ENCODE measurements at places on chromosomes 6 and 20. TPM values are rescaled to one million over a fixed set of nuclear protein-coding genes. Genes with fewer than 3 reads are reported as not detected.

Gene LY6G5C
- total RNA-seq: 3.0 TPM

Gene DEF6
- total RNA-seq: 10.0 TPM

Gene CDSN
- not detected for total RNA-seq

Gene NAA20
- total RNA-seq: 56.5 TPM

Gene TP53INP2
- total RNA-seq: 11.2 TPM

Gene PRSS16
- total RNA-seq: 15.5 TPM

Gene LRRC73
- total RNA-seq: 0.34 TPM

Gene CDYL
- total RNA-seq: 22.8 TPM

GRCh38 chr20:4740774-4741431 is 19.2 kb downstream of the PRND start:
- H3K4me3 ChIP-seq: no peak overlapping the region
- DNase-seq: no peak
- no peaks in the 10 kb centered on the region for H3K27me3 ChIP-seq
- no peak overlapping the region for H3K27ac ChIP-seq
- no peaks in the 10 kb centered on the region for H3K36me3 ChIP-seq

GRCh38 chr20:22807045-22807444 is 222.7 kb upstream of the FOXA2 start:
- no peak overlapping the region for H3K27ac ChIP-seq
- no peak overlapping the region for H3K4me3 ChIP-seq
- no peaks in the 10 kb centered on the region for H3K27me3 ChIP-seq
- H3K36me3 ChIP-seq: no peaks in the 10 kb centered on the region

- H3K4me1 ChIP-seq: no peaks in the 10 kb centered on the region
- no peak for DNase-seq
- H3K27ac ChIP-seq: no peak overlapping the region
- H3K4me3 ChIP-seq: no peak overlapping the region
Measured at GRCh38 chr6:20447157-20447556, 45.5 kb downstream of the E2F3 start.

DNA sequence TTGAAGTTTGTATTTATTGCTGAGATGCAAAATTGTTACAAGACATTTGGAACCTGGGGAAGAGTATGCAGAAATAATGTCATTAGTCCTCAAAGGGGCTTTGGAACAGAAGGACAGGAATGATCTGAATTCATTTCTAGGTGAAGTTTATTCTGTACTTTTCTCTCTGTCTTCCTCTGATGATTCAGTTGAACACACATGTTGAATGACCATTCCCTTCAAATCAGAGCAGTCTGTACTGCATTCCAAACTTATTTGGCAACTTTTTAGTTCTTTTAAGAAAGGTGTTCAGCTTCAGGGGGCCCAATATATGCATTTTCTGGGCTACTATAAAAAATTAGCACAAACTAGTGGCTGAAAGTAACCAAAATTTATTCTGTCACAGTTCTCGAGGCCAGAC is 213.9 kb upstream of the LAMP5 start:
- no peaks in the 10 kb centered on the region for H3K36me3 ChIP-seq
- peaks cover 4% of the 10 kb centered on the region for H3K4me1 ChIP-seq
- H3K4me3 ChIP-seq: no peak overlapping the region
- H3K27ac ChIP-seq: no peak overlapping the region

DNA sequence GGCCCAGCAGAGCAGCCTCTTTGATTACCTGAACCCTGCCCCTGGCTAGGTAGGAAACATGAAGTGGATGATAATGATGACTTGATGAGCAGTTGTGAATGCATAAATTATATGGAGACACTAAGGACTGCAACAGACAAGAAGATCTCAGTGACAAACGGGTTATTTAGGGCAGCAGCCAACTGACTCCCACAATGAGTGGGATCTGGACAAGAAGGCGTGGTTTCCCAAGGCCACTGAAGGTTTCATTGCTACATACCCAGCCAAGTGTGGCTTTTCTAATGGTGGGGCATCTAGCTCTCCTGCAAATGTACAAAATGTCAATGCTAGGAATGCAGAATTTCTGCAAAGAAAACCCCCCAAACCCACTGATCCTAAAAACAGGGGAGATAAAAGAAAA is 29.4 kb downstream of the RING1 start:
- H3K4me1 ChIP-seq: no peaks in the 10 kb centered on the region
- no peaks in the 10 kb centered on the region for H3K27me3 ChIP-seq
- H3K4me3 ChIP-seq: no peak overlapping the region

GRCh38 chr6:138234363-138234762 is 16.1 kb upstream of the PBOV1 start:
- no peak for DNase-seq
- H3K4me1 ChIP-seq: no peaks in the 10 kb centered on the region
- H3K27me3 ChIP-seq: no peaks in the 10 kb centered on the region
- no peak overlapping the region for H3K27ac ChIP-seq

- peaks cover 1% of the 10 kb centered on the region for H3K4me1 ChIP-seq
- DNase-seq: no peak
- no peak overlapping the region for H3K4me3 ChIP-seq
Measured at GRCh38 chr6:80633412-80633811, 526.9 kb downstream of the BCKDHB start.

- no peak overlapping the region for H3K4me3 ChIP-seq
- DNase-seq: no peak
- no peaks in the 10 kb centered on the region for H3K27me3 ChIP-seq
- H3K27ac ChIP-seq: no peak overlapping the region
- peaks cover 11% of the 10 kb centered on the region for H3K36me3 ChIP-seq
- H3K4me1 ChIP-seq: peaks cover 54% of the 10 kb centered on the region
Measured at GRCh38 chr6:35681298-35681697, 7.4 kb downstream of the FKBP5 start.

- H3K36me3 ChIP-seq: no peaks in the 10 kb centered on the region
- DNase-seq: no peak
- H3K27me3 ChIP-seq: no peaks in the 10 kb centered on the region
Measured at GRCh38 chr20:58020656-58021454, 207.6 kb downstream of the ANKRD60 start.
